Muscle of arm (tissue), 14 donors: ENCODE measurements at places on chromosomes 5 and 9.

DNA sequence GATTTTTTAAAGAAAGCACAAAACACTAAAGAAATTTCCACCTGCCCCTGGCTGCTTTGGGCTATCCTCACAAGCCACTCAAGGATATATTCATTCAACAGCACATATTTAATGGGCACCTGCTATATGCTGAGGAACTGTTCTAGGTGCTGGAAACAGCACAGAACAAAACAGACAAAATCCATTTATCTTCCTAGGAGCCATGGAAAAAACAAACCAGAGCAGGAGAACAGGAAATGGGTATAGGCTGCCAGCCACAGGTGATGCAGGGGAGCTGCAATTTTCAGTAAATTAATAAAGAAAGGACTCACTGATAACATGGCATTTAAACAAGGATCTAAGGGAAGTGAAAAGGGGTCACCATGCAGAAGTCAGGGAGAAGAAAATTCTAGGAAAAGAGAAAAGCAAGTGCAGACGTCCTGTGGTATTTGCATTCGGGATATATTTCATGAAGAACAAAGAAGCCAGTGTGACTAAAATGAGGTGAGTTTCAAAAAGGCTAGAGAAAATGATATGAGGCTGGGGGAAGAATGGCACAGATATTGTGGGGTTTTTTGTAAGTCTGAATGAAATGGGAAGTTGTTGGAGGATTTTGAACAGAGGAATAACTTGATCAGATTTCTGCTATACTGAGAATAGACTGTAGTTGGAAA is 152.2 kb downstream of the ADAMTSL1 start:
- DNase-seq = no peak

GRCh38 chr5:2739360-2740050 is 12.0 kb downstream of the IRX2 start:
- no peak for DNase-seq

DNA sequence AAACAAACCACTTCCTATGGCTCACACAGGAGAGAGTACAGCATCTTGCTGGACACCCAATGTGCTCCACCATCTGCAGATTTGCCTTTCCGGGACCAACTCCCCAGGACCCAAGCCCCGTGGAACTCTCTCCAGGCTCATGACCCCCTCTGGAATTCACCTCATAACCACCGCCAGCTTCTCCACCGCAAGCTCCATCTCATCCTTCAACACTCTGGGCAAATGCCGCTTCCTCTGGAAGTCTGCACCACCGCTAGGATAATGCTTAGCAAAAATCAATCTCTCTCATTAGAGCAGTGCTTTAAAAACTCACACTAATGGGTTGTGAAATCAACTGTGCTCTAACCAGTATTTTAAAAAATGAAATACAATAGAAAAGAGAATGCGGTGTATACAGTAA is 150.0 kb downstream of the COL23A1 start:
- DNase-seq = no peak

- DNase-seq = no peak
Measured at GRCh38 chr5:65364907-65365306, 116.8 kb downstream of the ADAMTS6 start.

DNA sequence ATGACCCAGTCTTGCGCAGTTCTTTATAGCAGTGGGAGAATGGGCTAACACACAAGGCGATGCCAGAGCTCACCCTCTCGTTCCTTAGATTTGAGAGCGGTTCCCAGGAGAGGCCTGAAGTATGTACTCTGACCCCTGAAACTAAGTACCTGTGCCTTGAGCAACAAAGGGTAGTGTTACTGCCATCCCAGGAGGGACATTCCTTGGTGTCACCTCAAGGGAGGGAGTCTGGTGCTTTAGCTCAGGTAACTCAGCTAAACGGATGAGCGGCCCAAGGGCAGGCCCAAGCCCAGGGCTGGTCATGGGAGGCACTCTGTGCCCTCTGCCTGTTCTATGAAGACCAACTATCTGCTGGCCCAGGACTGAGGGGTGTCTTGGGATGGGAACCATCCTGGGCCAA is 20.2 kb downstream of the KYAT1 start:
- DNase-seq = no peak

DNA sequence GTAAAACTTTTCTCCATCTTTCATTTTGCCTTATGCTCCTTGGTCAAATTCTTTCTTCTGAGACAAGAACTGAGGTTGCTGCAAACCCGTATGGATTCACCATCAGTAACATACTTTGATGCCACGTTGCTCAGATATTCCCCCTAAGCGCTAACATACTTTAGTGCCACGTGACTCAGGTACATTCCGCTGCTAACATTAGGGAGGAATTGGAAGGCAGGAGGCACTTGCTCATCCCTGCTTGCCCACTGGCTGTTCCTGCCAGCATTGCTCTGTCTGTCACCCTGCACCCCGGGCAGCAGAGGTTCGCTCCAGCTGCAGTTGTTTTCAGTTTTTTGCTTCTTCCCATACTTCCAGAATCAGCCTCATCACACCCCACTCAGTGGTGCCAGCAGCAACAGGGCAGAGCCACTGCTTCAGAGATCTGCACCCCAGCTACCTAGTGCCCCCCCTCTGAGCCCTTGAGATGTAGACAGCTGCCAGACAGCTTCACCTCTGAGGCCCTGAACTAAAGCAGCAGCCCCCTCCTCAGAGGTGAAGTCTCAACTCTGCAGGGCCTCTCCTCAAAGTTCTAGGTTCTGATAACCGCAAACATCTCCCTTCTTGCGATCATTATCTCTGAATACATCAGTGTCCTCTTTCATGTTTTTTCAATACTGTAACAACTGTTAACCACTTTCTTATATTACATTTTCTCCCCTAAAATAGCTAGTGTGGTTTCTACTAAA is 228.0 kb upstream of the KIF2A start:
- DNase-seq = no peak

DNA sequence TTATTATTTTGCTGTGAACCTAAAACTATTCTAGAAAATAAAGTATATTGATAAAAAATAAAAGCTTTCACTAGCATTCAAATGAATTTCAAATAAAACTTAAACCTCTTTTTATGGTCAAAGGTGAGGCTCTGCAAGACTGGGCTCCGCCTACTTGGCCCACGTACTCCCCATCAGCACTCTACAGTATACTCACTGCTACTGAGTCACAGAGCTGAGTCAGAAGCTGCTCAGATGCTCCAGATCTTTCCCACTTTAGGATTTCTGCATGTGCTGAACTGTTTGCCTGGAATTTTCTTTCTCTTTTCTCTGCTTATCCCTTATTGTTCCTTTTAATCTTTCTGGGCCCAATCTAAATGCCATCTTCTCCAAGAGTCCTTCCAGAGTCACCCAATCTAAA is 331.9 kb upstream of the CCNG1 start:
- no peak for DNase-seq

DNA sequence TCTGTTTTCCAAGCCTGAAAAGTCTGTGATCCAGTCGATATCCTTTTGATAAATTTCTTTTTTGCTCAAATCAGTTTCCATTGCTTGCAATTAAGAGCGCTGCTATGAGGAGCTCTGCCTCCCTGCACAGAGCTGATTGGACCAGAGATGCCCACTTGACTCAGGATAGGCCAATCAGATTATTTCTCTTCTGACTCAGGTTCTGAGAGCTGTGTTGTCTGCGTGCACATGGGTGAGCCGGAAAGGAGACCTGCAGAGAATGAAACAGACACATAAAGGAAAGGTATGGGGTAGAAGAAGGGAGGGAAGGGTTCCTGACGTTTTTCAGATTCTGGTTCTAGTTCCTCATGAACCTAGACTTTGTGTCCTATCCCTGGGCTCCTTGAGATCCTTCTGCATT is 15.8 kb upstream of the FABP6 start:
- no peak for DNase-seq

- DNase-seq = no peak
Measured at GRCh38 chr9:89956331-89956730, 351.5 kb downstream of the GADD45G start.

DNA sequence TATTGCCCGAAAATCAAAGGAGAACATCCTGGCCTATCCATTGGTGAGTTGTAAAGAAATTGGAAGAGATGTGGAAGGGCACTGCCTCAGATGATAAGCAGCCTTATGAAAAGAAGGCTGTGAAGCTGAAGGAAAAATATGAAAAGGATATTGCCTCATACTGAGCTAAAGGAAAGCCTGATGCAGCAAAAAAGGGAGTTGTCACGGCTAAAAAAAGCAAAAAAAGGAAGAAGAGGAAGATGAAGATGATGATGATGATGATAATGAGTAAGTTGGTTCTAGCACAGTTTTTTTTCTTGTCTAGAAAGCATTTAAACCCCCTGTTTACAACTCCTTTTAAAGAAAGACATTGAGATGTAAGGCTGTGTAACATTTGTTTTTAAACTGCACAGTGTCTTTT is 59.8 kb upstream of the ZBED3 start:
- DNase-seq = no peak

DNA sequence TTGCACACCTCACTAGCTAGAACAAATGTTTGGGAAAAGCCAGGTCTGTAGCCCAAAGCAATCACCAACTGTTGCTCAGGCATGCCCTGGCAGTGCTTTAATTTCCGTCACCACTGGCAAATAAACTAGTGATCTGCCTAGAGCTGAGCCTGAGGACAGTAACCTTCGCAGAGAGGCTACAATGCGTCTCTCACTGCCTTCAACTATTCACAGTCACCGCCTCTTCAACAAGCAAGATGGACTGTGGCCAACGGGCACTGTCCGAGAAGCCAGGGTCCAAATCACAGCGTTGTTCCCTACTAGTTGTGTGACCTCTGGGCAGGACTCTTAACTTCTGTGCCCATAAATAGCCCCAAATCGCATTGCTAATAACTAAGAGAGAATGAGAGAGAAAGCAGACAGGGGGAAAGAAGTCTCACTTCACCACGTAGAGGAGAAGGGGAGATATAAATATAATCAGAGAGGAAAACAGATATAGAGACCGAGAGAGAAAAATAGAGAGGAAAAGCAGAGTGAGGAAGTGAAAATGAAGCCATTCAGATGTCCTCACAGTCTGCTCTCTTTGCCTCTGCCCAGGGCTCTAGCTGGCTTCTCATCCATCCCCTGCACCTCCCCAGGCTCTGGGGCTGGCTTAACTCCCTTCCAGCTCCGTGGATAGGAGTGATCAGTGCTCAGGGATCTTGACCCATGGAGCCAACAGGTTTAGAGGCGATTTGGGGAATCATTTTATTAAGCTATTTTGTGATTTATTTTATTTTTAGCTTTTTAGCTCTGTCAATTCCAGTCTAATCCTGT is 157.9 kb downstream of the ZDHHC21 start:
- DNase-seq = no peak

DNA sequence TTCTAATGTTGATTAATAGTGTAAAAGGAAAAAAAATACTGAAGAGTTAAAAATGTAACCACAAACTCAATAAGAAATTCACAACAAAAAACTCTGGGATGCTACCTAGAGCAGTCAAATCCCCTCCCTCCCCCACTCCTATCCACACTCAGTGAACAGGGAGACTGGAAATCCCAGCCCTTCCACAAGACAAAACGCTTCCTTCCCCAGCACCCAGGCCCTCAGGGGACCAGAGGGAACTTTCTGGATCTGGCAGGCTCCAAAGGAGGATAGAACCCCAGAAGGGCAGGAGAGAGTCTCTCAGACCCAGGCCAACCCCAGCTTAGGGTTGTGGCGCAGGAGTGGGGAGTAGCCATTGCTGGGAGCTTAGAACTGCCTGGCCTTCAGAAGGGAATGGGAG is 55.0 kb downstream of the DCP2 start:
- no peak for DNase-seq

- DNase-seq = no peak
Measured at GRCh38 chr9:131708226-131709002, 31.5 kb downstream of the RAPGEF1 start.

DNA sequence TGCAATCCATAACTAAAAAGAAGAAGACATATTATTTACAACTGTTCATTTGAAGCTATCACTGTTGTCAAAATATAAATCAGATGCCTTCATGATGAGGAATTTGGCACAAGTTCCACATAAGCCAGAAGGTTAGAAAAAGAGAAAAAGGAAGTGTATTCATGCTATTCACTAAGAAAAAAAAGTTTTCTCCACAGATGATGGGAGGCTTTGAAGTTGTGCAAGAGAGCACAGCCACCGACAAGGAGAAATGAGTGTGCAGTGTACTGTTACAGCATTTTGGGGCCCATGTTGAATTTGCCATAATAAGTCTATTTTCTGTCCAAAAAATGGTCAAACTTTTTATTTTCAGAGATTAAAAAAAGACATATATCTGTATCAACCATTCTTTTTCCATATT is 32.9 kb upstream of the IFNK start:
- no peak for DNase-seq
